ENCODE measurements at places on chromosomes 2 and 18.

GRCh38 chr18:28952339-28952738 is 775.4 kb upstream of the CDH2 start:
- no peaks in the 10 kb centered on the region for H3K4me1 ChIP-seq
- no peak overlapping the region for H3K27ac ChIP-seq
- H3K36me3 ChIP-seq = no peaks in the 10 kb centered on the region
- H3K27me3 ChIP-seq = no peaks in the 10 kb centered on the region
- H3K4me3 ChIP-seq = no peak overlapping the region

DNA sequence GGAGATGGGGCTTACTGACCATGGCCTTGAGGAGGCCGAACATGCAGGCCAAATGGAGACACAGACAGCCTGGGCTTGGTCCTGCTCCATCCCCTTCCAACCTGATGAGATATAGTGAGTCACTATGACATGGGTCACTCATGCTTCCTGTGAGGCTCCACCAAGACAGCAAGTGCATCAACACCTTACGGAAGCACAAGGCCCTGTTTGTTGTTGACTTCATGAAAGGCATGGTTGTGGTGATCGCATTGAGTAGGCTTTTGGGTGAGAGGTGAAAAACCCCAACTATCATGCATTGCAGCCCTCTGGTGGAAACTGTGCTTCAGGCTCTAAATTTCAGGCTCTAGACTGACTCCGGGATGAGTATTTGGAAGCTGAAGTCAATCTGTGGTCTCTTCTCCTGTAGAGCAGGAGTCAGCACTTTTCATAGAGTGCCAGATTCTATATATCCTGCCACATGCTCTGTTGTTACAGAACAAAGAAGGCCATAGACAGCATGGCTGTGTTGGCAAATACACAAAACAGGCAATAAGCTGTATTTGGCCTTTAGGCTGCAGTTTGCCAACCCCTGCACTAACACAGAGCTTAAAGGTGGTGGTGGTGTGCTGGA is 10.1 kb downstream of the IL37 start:
- no peak for ATAC-seq
- peaks cover 8% of the 10 kb centered on the region for H3K27me3 ChIP-seq
- H3K4me1 ChIP-seq = no peaks in the 10 kb centered on the region

DNA sequence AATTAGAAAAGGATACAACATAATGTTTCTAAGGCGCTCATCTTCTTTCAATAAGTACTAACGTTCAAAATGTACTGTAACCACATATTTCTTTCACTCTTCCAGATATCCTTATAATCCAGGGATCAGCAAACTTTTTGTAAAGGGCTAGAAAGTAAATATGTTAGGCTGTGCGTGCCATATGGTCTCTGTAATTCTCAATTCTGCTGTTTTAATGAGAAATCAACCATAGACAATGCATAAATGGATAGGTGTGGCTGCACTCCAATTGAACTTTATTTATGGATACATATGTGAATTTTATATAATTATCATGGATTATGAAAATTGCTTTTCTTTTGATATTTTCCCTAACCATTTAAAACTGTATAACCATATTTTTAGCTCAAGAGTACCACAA is 459.4 kb downstream of the EPHA4 start:
- H3K27me3 ChIP-seq = no peaks in the 10 kb centered on the region
- no peaks in the 10 kb centered on the region for H3K36me3 ChIP-seq
- ATAC-seq = no peak
- no peaks in the 10 kb centered on the region for H3K4me1 ChIP-seq
- no peak overlapping the region for H3K27ac ChIP-seq

GRCh38 chr2:99414566-99414965 is 75.3 kb downstream of the REV1 start:
- no peak for ATAC-seq
- no peaks in the 10 kb centered on the region for H3K27me3 ChIP-seq
- no peak overlapping the region for H3K27ac ChIP-seq

DNA sequence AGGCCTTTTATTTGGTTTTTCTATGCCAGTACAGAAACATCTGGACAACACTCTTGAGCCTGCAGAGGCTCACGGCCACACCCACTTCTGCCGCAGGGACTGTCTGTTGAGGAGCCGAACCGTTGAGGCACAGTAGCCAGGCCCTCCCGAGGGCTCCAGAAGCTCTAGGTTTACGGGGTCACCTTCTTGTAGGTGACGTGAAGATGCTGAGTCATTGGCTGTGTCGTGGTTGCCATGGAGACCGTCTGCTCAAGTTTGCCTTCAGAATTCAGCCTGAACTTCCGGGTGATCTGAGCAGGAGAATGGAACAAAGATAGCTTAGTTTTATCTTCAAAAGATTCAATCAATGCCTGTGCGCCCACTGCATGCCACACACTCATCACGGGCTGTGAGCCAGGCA is 25.9 kb downstream of the BOK start:
- H3K27me3 ChIP-seq = no peaks in the 10 kb centered on the region
- H3K4me3 ChIP-seq = no peak overlapping the region
- no peaks in the 10 kb centered on the region for H3K4me1 ChIP-seq
- no peak for ATAC-seq
- no peak overlapping the region for H3K27ac ChIP-seq

GRCh38 chr18:59696311-59697235 is 650 bp downstream of the CCBE1 start:
- peak overlapping the region; percentile 53 for H3K4me3 ChIP-seq
- ATAC-seq = no peak
- no peaks in the 10 kb centered on the region for H3K4me1 ChIP-seq
- H3K27me3 ChIP-seq = peaks cover 55% of the 10 kb centered on the region
- H3K36me3 ChIP-seq = no peaks in the 10 kb centered on the region
- peak overlapping the region; percentile 19 for H3K27ac ChIP-seq

- no peak overlapping the region for H3K27ac ChIP-seq
- H3K4me1 ChIP-seq = no peaks in the 10 kb centered on the region
- H3K4me3 ChIP-seq = no peak overlapping the region
- H3K27me3 ChIP-seq = peaks cover 16% of the 10 kb centered on the region
Measured at GRCh38 chr18:37450434-37451132, 115.0 kb downstream of the CELF4 start.

DNA sequence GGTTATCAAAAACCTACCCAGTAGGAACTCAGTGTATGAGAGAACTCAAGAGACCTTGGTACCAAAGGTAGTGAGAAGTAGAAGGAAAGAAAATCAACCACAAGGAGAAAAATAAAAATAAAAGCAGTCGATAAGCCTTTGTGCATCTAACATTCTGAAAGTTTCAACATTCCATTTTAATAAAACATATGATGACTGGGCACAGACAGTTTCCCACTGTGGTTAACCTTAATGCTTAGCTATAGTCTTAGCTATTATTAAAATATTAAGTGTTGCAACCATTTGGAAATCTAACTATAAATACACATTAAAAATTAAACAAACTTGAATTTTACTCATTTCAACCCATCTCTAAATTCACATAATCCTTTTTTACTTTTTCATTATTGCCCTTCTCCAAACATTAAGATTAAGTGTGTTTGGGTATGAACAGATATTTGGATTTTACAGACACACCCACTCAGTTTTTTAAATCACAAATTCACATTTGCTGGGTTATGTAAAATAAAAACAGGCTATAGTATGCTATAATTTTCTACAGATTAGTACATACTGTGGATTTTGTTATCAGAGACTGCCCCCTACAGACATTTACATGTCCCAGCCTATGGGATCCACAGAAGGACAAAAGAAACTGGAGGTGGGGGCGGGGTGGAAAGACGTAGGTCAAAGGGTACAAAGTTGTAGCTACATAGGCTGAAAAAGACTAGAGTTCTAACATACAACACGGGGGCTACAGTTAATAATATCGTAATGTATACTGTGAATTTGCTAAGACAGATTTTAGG is 32.8 kb downstream of the SRBD1 start:
- H3K36me3 ChIP-seq = no peaks in the 10 kb centered on the region
- no peaks in the 10 kb centered on the region for H3K27me3 ChIP-seq
- ATAC-seq = no peak
- no peak overlapping the region for H3K4me3 ChIP-seq
- H3K27ac ChIP-seq = no peak overlapping the region

DNA sequence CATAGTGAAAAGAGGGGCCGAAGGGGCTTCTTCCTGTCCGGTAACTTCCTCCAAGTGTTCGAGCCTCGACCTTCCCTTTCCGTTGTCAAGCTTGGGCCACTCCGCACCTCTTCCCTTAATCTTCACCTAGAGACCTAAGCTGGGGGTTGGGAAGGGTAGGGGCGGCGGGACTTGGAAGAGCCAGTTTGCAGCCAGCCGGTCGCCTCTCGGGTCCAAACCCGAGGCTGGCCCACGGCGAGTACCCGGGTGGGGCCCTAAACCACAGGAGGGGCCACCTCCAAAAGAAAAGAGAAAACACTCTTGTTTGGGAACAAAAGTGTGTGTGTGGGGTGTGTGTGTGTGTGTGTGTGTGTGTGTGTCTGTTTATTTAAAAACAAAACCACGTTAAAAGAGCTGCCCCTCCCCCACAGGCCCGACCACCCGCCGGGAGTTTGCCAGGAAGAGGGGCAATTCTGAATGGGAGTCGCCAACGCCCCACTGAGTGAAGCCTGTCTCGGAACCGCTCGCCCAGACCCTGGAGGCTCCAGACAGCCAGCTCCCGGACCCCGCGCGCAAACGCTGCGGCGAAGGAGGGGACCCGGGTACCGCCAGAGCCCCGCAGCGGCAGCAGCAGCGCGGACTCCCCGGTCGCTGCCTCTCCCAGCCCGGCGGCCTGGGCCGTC is 488 bp upstream of the RHOB start:
- H3K4me1 ChIP-seq = peaks cover 26% of the 10 kb centered on the region
- H3K4me3 ChIP-seq = peak overlapping the region; percentile 88
- no peaks in the 10 kb centered on the region for H3K27me3 ChIP-seq
- peak overlapping the region; percentile 99 for H3K27ac ChIP-seq
- ATAC-seq = no peak

DNA sequence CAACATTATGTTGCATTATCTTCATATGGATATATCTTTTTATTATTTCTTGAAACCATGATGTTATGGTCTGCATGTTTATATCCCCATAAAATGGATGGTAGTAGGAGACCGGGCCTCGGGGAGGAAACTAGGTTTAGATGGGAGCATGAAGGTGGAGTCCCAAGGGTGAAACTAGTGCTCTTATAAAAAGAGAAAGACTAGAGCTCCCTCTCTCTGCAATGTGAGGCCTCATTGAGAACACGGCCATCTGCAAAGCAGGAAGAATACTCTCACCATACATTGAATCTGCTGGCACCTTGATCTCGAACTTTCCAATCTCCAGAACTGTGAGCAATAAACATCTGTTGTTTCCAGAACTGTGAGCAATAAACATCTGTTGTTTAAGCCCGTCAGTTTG is 64.0 kb downstream of the NXPH2 start:
- no peak overlapping the region for H3K27ac ChIP-seq
- no peaks in the 10 kb centered on the region for H3K36me3 ChIP-seq
- no peak overlapping the region for H3K4me3 ChIP-seq
- H3K4me1 ChIP-seq = no peaks in the 10 kb centered on the region

- H3K27me3 ChIP-seq = no peaks in the 10 kb centered on the region
- H3K4me3 ChIP-seq = no peak overlapping the region
- H3K4me1 ChIP-seq = peaks cover 4% of the 10 kb centered on the region
- H3K36me3 ChIP-seq = no peaks in the 10 kb centered on the region
- no peak overlapping the region for H3K27ac ChIP-seq
- peak; percentile 81 for ATAC-seq
Measured at GRCh38 chr18:32383050-32383819, 87.4 kb downstream of the GAREM1 start.

- H3K4me3 ChIP-seq = no peak overlapping the region
- ATAC-seq = peak; percentile 78
- H3K27me3 ChIP-seq = peaks cover 35% of the 10 kb centered on the region
- no peak overlapping the region for H3K27ac ChIP-seq
Measured at GRCh38 chr2:3780477-3781402, 77.4 kb downstream of the DCDC2C start.

- no peaks in the 10 kb centered on the region for H3K36me3 ChIP-seq
- no peak within 1 kb of the TSS for H3K27ac ChIP-seq
- no peak for ATAC-seq
- H3K4me1 ChIP-seq = no peaks in the 10 kb centered on the region
- H3K27me3 ChIP-seq = no peaks in the 10 kb centered on the region
Measured at GRCh38 chr2:95274291-95275150, at the start of gene PROM2. Gene PROM2, plus strand, starts transcription at chr2:95274449. Its CDS starts 137 bp downstream, at chr2:95274586.

DNA sequence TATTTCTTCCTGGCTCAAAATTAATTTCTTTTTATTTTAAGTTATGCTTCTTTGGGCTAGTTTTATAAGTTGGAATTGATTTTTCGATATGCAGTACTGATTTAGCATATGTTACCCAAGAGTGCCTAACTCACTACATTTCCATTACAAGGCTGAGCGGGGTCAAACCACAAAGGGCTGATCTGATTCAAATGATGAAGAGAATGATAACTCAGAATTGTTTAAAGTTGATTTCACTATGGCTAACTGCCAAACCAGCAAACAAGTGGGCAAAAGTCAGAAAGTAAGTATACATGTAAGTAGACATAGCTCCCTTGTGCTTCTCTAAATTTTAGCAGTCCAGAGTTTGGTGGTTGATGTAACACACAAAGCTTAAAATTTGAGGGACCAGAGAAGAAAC is 35.6 kb downstream of the RAD51AP2 start:
- ATAC-seq = no peak
- H3K27me3 ChIP-seq = no peaks in the 10 kb centered on the region
- H3K27ac ChIP-seq = no peak overlapping the region
- no peak overlapping the region for H3K4me3 ChIP-seq
